Cardiac muscle cell (in vitro differentiated cells and primary cell): ENCODE measurements at places on chromosomes 6 and 20. TPM values are rescaled to one million over a fixed set of nuclear protein-coding genes. Genes with fewer than 3 reads are reported as not detected.

- peak; percentile 20 for DNase-seq
These were observed 69.1 kb downstream of the ELOVL4 start for GRCh38 chr6:79878142-79878748.

- no peak for DNase-seq
These were observed 75.1 kb downstream of the SEL1L2 start for GRCh38 chr20:13915284-13915683.

- no peak for DNase-seq
These were observed 6.4 kb downstream of the TIAM2 start for GRCh38 chr6:155001482-155001881.

GRCh38 chr6:145690969-145691368 is 44.4 kb downstream of the EPM2A start:
- no peak for DNase-seq

- no peak for DNase-seq
These were observed 224.4 kb downstream of the UST start for GRCh38 chr6:148971031-148971927.

- DNase-seq = no peak
These were observed 71.7 kb upstream of the SMLR1 start for GRCh38 chr6:130755368-130756034.

DNA sequence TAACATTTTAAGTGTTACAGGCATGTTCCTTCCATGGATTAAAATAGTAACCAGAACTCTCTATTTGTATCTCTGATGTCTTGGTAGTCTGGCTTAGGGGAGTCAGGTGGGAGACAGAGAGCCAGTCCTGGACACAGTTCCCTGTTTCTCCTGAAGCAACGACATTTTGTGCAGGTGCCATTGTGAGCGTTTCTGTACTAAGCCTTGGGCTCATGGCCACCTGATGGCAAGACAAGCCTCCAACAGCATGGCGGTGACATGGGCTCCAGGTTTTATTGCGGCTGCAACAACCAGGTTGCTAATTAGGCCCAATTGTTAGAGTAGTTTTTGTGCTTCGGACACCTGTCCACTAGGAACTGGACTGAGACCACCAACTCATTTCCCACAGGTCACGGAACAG is 105.3 kb downstream of the PRDM13 start:
- no peak for DNase-seq

DNA sequence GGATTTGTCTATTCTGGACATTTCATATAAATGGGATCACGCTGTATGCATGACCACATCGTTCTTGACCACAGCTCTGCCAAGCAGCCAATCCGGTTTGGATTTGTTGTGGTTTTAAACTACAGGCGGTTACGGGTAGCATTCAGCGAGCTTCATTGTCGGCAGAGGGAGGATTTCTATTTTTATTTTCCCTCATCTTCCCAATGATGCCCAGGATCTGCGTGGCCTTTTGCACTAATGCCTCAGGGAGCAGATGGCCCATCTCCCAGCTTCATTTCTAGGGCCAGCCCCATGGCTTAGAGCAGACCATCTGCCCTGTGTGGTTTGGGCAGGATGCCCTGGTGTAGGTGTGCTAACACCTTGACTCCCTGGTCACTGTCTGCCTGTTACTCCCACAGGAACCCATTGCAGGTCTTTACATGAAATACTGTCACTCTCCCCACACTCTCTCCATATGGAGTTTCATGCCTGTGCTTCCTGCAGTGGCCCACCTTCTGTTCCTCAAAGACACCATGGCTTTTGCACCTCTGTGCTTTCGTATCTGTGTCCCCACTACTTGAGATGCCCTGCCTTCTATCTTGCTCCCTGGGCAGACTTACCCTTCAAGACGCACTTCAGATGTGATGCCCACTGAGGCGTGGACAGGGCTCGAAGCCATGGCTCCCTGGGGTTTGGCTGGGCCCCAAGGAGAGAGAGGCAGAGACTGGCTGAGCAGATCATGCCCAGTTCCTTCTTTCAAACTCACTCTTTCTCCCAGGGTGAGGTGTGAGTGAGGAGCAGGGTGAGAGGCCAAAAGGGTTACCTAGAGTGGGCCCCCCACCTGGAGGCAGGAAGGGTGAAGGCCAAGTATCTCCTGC is 26.0 kb downstream of the SDCBP2 start:
- DNase-seq = peak; percentile 35

GRCh38 chr20:9903048-9903655 is 64.3 kb upstream of the PAK5 start:
- peak; percentile 44 for DNase-seq

GRCh38 chr6:80519811-80520594 is 413.5 kb downstream of the BCKDHB start:
- DNase-seq = peak; percentile 72

DNA sequence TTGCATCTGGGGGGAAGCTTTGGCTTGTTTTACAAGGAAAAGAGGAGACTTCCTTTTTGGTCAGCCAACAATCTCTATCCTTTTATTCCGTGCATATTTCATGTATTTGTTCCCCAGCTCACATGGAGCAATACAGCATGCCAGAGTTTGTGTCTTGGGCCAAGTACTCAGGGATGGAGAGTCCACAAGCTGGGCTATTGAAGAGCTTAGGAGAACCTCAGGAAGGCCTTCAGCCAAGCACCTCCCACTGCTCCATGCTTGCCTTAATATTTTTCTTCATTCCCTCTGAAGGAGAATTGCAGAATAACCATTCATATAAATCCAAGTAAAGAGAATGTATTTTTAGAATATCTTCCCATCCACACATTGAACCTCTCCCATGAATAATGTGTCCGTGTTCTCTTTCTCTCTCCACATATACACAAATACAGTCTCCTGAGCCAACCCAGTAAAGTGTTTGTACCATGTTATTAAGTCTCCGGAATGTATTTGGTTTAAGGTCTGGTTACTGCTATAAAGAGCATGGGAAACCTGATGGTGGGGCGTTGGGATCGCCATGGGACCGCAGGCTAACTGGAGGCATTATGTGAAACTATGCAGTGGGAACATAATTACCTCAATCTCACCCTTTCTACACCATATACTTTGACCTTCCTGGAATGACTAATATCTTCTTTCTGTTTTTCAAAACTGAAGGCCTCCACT is 3.0 kb downstream of the LAMA4 start:
- DNase-seq = no peak

GRCh38 chr6:6916598-6916997 is 191.2 kb upstream of the RREB1 start:
- DNase-seq = no peak

DNA sequence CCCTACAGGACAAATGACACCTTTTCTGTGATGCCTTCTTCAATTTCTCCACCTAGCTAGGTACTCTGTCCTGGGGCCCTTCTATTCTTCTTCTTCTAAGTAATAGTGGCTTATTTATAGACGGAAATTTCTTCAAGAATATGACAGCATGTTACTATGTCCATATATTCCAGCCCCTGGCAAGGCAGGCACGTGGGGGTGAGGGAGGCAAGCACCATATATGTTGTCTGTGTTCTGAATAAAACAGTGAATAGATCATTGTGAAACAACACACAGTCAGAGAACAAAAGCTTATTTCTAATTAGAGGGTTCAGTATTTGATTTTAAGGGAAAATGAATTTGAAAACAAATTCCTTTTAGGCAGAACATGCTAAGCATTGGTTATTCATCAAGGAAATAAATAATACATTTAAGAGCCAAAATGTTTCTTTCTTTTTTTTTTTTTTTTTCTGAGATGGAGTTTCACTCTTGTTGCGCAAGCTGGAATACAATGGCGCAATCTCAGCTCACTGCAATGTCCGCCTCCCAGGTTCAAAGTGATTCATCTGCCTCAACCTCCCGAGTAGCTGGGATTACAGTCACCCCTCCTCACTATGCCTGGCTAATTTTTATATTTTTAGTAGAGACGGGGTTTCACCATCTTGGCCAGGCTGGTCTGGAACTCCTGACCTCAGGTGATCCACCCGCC is 6.2 kb downstream of the HEBP2 start:
- DNase-seq = no peak

GRCh38 chr6:19102936-19103335 is 715.8 kb downstream of the RNF144B start:
- no peak for DNase-seq

- no peak for DNase-seq
These were observed 396.2 kb downstream of the UTRN start for GRCh38 chr6:144681334-144681733.

GRCh38 chr20:61192337-61192950 is 59.6 kb upstream of the CDH4 start:
- DNase-seq = peak; percentile 12

DNA sequence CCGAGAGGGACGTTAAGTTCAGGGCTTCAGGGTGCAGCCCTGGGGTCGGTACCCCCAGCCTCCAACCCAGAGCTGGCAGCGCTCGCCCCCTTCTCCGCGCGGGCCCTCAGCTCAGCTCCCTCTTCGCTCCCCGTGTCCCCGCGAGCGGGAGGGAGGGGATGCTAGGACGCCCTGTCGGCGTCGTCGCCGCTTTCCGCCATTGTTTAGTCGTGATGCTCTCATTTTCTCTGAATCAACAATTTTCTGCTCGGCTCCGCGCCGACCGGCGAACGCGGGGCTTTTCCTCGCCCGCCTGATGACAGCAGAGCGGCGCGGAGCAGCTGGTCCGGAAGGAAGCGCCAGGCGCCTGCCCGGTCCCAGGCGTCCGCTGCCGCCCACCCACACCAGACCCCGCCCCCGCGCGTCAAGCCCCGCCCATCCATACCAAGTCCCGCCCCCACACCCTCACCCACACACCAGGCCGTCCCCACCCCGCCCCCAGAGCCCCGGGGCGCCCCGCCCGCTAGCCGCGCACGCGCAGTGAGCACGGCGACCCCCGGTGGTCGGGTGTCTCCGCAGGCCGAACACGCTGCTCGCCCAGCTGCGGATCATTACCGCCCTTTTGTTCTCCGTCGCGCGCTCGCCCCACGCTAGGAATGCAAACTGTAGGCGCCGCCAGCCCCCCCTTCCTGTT is 50.1 kb upstream of the SLC32A1 start:
- DNase-seq = peak; percentile 75

GRCh38 chr6:39889229-39889628 is 45.0 kb downstream of the MOCS1 start:
- DNase-seq = no peak

DNA sequence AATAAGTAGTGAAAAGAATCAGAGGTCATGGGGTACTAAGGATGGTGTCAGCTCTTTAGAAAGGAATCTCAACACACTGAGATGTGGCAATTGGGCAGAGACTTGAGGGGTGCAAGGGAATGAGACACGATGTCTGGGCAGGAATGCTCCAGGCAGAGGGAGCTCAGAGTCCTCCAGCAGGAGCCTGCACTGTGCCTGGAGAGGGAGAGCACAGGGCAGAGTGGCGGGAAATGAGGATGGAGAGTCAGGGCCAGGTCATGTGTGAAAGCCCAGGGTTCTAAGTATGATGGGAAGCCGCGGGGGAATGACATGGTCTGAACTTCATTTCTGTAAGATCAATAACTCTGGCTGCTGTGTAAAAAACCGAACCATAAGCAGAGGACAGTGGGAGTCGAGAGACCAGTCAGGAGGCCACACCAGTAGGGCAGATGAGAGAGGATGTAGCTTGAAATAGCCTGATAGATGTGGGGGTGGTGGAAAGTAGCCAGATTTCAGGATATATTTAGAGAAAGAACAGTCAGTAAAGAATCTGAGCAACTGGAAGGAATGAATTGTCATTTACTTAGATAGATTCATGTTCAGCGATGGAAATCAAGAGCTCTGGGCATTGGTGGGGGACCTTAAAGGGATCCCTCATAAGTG is 133.4 kb upstream of the DTNBP1 start:
- no peak for DNase-seq

- no peak for DNase-seq
These were observed 66.6 kb downstream of the RNF182 start for GRCh38 chr6:13991393-13991792.

- DNase-seq = no peak
These were observed 423.5 kb downstream of the MEI4 start for GRCh38 chr6:78076371-78076770.

GRCh38 chr6:5085648-5086293 is 630 bp downstream of the PPP1R3G start:
- peak; percentile 70 for DNase-seq

GRCh38 chr6:88665131-88665530 is 298.3 kb downstream of the RNGTT start:
- DNase-seq = no peak

DNA sequence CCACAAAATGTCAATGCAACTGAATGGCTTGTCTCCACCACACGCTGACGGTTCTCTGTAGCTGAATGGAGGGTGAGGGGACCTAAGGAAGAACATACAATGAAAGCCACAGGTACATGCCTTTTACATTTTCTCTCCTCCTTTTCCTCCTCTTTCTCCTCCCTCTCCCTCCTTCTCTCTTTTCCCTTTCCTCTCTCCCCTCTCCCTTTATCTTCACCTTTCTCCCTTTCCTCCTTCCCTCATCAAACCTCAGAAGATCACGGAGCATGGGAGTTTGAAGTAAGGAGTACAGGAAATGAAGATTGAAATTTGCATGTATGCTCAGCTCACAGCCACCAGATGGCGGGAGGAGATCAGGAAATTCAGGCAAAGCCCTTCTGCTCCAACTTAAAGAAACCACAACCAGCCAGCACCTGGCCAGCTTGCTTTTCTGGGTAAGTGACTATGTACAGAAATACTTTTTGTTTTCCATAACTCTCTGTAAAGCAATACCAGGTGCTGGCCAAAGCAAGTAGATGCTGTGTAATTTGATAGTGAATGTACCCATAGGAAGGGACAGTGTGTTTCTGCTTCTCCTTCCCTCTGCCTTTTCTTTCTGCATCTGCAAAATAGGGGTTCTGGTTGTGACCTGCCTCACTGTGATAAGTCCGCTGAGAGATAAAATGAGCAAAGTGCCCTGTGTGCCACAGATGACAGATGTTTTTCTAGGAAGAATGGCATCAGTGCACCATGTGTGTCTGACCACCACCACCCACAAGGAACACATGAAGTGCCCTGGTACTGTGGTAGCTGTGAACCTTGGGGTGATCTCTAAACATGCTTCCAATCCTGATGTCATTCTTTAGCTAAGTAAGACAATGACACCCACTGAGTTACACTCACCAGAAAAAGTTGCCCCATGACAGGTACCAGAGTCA is 18.6 kb upstream of the FOXO3 start:
- DNase-seq = peak; percentile 91

GRCh38 chr20:4435671-4436455 is 285.8 kb upstream of the PRND start:
- DNase-seq = no peak

DNA sequence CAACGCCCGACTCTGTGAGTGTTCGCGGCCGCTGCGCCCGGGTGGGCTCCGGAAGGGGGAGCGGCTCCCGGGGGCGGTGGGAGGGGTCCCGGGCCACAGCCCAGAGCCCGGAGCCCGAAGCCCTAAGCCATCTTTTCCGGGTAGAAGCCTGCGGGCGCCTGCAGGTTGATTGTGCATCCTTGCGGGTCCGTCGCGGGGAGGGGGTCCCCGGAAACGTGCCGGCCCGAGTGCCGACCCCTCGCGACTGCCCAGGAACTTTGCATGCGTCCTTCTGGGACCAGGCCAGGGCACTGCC is 413 bp downstream of the PTPRA start:
- DNase-seq = peak; percentile 87

The SLC16A10 gene
- 14.6 and 21.4 TPM in 2 replicates for total RNA-seq

The GGTLC1 gene
- total RNA-seq = not detected in 2 replicates

The WFDC5 gene
- total RNA-seq = not detected in 2 replicates

The SYTL3 gene
- 6.7 and 9.9 TPM in 2 replicates for total RNA-seq

The GUCA1A gene
- total RNA-seq = 0.25 and 0.63 TPM in 2 replicates

The RIPOR2 gene
- 4.8 and 6.9 TPM in 2 replicates for total RNA-seq

The TREM2 gene
- not detected in 2 replicates for total RNA-seq

The SLC52A3 gene
- total RNA-seq = 0.12 TPM in 1 of 2 replicates, not detected in the other

The PPP1R14C gene
- 104 and 106 TPM in 2 replicates for total RNA-seq

The ESR1 gene
- 1.9 and 5.1 TPM in 2 replicates for total RNA-seq

The GSTA2 gene
- total RNA-seq = not detected in 2 replicates

The NKX2-2 gene
- total RNA-seq = not detected in 2 replicates
